Stimulated activated CD4-positive, alpha-beta T cell treated with anti-CD3 and anti-CD28 coated beads, Interleukin-4, amount 100 ng/mL, for 48 hours (primary cell): ENCODE measurements at places on chromosomes 2 and 18.

DNA sequence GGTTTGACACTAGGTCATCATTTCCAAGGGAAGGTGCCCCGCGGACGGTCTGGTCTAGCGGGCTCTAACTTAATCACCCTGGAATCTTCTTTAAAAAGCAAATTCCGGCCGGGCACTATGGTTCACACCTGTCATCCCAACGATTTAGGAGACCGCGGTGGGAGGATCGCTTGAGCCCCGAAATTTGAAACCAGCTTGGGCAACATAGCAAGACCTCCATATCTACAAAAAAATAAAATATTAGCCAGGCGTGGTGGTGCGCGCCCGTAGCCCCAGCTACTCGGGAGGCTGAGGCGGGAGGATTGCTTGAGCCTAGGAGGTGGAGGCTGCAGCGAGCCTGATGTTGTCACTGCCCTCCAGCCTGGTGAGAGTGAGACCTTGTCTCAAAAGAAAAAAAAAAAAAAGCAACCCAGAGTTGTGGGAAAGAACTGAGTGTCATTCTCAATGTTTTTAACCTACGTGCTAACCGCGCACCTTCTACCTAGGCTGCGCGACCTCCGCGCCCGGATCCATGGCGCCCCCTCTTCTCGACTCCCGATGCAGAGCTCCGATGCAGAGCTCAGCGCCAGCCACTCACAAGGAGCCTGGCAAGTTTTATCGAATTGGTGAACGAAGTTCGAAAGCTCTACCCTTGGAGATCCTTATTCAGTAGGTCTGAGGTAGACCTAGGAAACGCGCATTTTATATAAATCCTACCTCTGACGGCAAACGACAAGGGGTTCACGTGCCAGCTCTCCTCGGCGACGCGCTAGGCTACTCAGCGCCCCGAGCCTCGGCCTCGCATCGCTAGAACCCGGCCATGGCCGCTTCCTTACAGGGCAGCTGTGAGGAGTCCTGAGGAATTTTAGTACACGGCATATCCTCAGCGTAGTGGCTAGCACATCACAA is 888 bp upstream of the TWSG1 start:
- DNase-seq = no peak

GRCh38 chr2:118535818-118536212 is 311.6 kb downstream of the EN1 start:
- DNase-seq = no peak

- DNase-seq = no peak
These were observed 129.3 kb downstream of the NCKAP5 start for GRCh38 chr2:133438848-133439564.

DNA sequence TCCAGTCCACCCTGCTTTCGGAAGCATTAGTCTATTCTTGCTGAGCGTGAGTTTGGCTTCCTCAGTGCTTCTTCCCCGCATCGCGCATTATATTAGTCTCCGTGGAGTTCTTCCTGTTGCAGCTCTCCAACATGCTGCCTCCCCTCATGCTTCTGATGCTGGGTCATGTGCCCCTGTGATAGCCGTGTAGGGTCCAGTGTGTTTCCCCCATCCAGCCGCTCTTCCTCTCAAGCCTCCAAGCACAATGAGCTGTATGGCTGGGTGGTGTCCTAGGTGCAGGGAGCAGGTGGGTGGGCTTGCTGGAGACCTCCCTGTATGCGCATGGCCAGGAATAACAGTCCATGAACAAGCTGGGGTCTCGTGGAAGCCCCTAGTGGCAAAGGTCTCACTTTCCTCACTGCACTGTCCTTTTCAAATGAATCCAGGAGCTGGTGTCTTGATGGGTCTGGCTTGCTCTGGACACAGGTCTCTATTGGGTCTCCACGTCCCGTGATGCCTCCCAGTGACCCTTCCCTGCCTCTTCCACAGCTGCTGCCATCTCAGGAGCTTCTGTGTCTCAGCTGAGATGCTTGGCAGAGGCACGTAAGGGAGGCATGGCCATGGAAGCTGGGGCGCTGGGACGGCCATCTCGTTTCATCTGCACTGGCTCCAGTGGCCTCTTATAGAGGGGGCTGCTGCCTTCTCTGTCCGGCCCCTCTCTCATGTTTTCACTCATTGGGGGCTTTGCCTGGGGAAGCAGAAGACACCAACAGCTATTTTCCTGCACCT is 54.8 kb upstream of the HDAC4 start:
- no peak for DNase-seq

GRCh38 chr18:48922801-48923730 is 27.7 kb downstream of the SMAD7 start:
- no peak for DNase-seq

GRCh38 chr18:42901161-42901560 is 214.3 kb downstream of the RIT2 start:
- DNase-seq = no peak
